Urinary bladder (tissue), 4 donors: ENCODE measurements at places on chromosomes 7 and 10. TPM values are rescaled to one million over a fixed set of nuclear protein-coding genes. Genes with fewer than 3 reads are reported as not detected.

The SSC4D gene
- total RNA-seq: 0.37 TPM

The LRRN3 gene
- 39.1 TPM for total RNA-seq

GRCh38 chr7:7918736-7919448, 49.7 kb upstream of the GLCCI1 start:
- DNase-seq: no peak

- DNase-seq: no peak
Observed at GRCh38 chr7:71332207-71332606, 200.3 kb downstream of the GALNT17 start.

DNA sequence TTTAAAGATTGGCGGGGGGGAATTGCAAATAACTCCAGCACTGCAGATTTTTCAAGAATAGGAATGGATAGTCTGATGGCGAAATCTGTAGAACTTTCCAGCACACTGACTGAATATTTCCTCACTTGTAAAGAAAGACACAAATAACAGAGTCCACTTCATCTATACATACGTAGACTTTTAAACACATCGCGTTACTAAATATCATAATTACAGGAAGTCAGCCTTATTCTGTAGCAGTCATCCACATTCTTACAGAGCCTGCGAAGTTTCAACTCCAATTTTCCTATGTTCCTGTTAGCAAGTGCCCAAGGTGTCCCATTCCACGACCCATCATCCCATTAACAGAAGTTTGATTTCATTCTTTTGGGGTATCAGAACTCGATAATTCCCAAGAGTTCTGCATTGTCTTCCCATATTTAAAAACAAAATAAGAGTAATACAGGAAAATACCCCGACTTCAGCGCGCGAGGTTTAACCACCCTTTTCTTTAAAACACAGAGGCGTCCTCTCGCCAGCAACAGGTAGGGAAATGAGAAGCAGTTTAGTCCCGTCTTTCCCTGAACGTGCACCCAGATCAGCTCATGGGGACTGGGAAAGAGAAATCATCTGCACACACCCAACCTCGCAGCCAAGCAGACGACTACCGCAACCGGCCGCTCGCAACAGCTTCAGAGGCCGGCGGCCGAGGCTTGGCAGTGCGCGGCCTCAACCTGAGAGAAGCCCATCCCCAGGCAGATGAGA, 880 bp downstream of the HERC4 start:
- no peak for DNase-seq

- no peak for DNase-seq
Observed at GRCh38 chr7:99699946-99700345, 20.1 kb upstream of the CYP3A5 start.

- DNase-seq: no peak
Observed at GRCh38 chr7:114107522-114107921, 188.7 kb upstream of the PPP1R3A start.

- DNase-seq: no peak
Observed at GRCh38 chr7:29940199-29940598, 49.4 kb downstream of the SCRN1 start.
